LNCaP clone FGC (cell line): ENCODE measurements at places on chromosomes 7 and 10.

- DNase-seq: no peak
Measured at GRCh38 chr10:128418819-128419218, 292.6 kb upstream of the MKI67 start.

- DNase-seq: no peak
Measured at GRCh38 chr10:130739757-130740145, 571.8 kb downstream of the TCERG1L start.

DNA sequence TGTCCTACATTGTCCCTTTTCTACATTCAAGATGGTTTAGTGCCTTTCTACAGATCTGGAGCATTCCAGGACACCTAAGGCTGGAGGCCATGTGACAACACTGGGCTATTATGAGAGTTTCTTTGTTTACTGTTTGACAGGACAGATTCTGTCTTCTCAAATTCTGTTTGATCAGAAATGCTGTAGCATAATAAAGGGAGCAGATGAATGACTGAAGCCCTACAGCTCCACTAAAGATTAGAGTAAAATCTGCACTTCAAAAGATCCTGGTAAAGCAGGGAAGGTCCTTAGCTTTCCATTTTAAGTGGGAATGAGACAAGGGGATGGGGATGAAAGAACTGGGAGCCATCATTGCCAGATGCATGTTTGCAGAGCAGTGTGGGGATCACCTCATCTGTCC lies 38.4 kb downstream of the TMEM229A start:
- DNase-seq: no peak

DNA sequence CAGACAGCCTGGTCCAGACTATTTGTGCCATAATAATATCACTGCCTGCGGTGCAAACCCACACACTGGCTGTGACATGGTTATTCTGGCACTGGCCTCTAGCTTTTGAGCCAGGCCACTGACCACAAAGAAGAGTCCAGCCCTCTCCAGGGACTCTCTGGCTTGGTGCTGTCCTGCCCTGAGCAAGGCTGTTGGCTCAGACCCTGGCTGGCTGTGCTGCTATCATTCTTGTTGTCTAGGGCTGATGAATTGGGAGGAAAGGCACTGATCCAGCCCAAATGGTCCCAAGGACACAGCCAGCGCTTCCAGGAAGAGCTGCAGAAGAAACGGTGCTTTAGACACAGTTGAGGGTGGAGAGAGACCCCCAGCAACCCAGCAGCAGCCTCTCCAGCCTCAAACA lies 80.8 kb downstream of the TMEM130 start:
- DNase-seq: no peak
